ENCODE measurements at places on chromosomes 6 and 20.

DNA sequence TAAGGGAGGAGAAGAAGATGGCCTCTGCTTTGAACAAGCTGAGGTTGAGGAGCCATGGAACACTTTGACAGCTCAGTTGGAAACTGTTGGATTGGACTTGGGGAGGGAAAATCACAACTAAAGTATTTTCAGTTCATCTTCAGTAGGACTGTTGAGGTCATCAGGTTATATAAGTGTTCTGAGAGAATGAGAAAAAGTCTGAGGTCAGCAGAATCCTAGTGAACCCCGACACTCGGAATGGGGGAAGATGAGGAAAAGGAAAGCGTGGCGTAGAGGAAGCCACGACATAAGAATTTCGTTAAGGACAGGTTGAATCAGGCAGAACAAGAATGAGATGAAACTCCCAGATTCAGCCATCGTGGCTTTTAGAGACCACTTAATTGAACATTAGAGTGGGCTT lies 4.0 kb upstream of the TRAM2 start:
- no peak for DNase-seq

DNA sequence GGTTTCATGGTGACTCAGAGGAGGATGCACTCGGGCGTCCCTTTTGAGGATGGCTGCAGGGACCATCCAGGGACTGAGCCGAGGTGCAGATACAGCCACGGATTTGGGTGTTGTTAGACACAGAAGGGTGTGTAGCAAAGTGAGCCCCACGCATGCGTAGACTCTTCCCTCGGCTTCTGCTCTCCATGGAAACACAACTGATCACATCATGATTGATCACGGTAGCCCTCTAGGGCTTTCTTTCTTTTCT lies 606 bp upstream of the ULBP1 start:
- no peak for DNase-seq

GRCh38 chr6:10230531-10230930 lies 184.3 kb downstream of the TFAP2A start:
- DNase-seq: no peak

DNA sequence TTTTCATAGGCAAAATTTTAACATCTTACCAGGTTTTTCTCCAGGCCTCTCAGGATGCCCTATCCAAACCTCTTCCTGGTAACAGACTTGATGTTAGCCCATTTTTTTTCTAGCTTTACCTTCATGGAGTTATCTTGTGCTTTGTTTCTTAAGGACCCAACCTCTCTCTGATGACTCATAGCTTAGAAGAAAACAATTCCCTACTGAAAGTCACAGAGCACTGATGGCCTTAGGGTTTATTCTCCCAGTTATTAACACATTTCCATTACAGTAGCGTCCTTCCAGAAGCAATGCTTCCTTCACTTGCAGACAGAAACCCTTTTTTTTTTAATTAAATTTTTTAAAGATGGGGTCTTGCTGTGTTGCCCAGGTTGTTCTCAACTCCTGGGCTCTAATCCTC lies 79.4 kb downstream of the IYD start:
- no peak for DNase-seq

GRCh38 chr6:17705428-17705777 lies 1.3 kb downstream of the NUP153 start:
- no peak for DNase-seq

DNA sequence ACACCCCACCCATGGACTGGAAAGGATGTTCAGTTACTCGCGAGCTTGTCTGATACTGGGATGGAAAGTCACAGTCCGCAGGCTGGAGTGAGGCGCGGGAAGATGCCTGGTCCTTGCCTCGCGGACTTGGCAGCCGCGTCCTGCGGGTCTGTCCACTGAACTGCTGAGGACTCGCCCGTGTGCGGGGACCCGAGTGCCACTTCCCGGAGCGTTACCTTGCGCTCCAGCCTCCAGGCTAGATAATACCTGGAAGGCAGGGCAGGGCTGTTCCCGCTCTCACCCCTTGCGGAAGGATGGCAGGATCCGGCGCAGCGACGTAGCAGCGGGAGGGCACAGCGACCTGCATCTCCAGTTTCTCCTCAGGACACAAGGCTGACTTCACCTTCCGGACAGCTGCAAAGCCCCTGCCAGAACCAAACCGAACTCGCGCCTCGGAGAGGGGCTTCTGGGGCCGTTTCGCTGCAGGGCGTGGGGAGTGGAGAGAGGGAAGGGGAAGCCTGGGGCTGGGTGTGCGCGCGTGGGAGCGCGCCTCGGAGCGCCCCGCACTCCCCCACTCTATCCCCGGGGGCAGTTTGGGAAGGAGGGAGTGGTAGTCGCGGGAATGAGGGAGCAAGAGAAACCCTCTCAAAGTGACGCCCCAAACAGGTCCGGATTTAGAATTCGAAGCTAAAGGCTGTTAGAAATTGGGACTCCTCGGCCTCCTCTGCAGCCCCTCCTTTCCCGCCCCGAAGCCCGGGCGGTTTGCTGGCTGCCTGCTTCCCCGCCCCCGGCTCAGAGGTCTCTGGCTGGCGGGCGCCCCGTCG lies at the start of gene KCNQ5:
KCNQ5 (plus strand) TSS at position 774 of the 803 bp plus-strand sequence.
- no peak for DNase-seq

DNA sequence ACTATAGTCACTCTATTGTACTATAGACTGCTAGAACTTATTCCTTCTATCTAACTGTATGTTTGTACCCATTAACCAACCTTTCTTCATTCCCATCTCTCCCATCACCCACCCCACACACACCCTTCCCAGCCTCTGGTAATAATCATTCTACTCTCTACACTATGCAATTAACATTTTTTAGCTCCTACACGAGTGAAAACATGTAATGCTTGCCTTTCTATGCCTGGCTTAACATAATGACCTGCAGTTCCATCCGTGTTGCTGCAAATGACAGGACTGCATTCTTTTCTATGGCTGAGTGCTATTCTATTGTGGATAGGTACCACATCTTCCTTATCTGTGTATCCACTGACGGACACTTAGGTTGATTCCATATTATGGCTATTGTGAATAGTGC lies 95.5 kb downstream of the ALDH8A1 start:
- no peak for DNase-seq

GRCh38 chr6:33781131-33781975 lies 7.6 kb downstream of the LEMD2 start:
- DNase-seq: no peak

DNA sequence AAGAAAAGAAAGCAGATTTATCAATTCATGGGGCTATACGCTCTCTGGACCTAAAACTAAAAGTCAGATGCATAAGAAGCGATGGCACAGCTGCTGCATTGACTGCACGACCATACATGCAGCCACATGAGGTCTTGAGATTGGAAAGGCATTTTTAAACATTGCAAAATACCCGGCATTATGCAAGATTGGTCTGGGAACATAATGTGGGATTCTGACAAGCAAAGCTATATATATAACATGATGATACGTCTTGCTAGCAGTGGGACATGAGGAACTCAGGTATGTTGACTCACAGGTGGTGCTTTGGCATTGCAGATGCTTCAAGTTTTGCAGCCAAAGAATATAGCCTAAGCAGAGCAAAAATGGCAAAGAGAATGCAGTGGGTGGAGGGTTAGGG lies 55.1 kb downstream of the SAMD3 start:
- no peak for DNase-seq

- no peak for DNase-seq
Observed at GRCh38 chr20:32488066-32488838, 96.9 kb downstream of the NOL4L start.

DNA sequence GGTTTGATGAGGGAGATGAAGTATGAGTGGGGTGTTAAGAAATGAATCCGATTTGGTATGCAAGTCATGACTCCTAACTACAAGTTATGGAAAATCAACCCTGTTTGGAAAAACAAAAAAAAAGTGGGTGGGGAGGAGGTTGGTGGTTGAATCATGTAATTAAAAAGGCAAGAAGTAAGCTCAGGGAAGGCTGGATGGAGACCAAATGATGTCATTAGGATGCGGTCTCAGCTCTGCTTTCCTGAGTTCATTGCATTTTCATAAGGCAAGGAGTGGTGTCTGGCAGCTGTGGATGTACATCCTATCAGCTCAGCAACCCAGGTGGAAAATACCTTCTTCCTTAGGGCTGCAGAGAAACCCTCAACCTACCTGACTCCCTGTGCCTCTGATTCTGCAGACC lies 60.4 kb upstream of the AKAP12 start:
- no peak for DNase-seq

DNA sequence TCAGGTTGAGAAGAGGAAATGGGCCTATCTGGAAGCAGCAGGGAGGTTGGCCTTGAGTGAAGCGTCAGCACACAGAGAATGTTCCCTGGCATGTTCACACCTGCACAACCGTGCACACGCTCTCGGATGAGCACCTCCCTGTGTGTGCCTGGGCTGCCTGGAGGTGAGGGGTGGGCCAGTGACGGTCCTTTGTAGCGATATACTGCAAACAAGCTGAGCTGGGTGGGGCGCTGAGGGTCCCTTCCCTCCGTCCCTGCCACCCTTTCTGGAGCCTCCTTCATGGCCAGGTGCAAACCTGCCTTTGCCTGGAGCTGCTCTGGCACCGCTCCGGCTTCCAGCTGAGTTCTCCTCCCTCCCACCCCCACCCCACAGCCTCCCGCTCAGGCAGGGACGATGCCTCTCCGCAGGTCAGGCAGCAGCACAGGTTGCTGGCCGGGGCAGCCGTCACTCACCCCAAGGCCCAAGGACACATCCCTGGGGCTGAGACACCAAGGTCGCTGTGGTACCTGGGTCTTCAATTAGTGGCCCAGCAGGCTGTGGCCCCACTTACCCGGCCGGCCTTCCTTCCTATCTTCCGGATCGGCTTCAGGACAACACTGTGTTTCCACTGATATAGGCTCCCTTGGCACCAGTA lies 111.6 kb downstream of the ERMARD start:
- DNase-seq: no peak

DNA sequence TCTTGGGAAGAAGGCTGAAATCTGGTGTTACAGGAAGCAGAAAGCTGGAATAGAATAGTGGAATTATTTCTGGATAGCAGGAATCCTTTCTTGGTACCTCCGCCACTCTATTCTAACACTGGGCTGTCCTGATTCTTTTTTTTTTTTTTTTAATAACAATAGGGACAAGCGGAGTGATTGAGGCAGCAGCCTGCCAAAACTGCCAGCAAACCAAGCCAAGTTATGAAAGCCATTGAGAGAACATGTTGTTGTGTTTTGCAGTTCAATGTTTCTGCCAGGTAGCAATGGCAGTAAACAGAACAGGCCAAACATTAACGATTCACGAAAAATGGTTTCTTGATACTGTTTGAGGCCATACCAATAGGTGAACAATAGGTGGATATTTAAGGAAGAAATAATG lies 47.1 kb downstream of the SLC26A8 start:
- no peak for DNase-seq

GRCh38 chr6:157927011-157927410 lies 54.7 kb upstream of the SYNJ2 start:
- no peak for DNase-seq

- DNase-seq: no peak
Observed at GRCh38 chr6:150392452-150393220, 23.8 kb downstream of the IYD start.

- no peak for DNase-seq
Observed at GRCh38 chr6:62441182-62441581, 155.2 kb upstream of the KHDRBS2 start.

All from GM18507 (cell line).